Left ventricle myocardium inferior (tissue), 1 donor: ENCODE measurements at places on chromosomes 13 and 19. TPM values are rescaled to one million over a fixed set of nuclear protein-coding genes. Genes with fewer than 3 reads are reported as not detected.

- no peaks in the 10 kb centered on the region for H3K4me1 ChIP-seq
- H3K27ac ChIP-seq = no peak overlapping the region
- H3K27me3 ChIP-seq = peaks cover 32% of the 10 kb centered on the region
- DNase-seq = no peak
- no peaks in the 10 kb centered on the region for H3K36me3 ChIP-seq
Observed at GRCh38 chr19:11463391-11463790, 17.5 kb downstream of the ELAVL3 start.

The GNA15 gene
- total RNA-seq = 1.2 TPM

DNA sequence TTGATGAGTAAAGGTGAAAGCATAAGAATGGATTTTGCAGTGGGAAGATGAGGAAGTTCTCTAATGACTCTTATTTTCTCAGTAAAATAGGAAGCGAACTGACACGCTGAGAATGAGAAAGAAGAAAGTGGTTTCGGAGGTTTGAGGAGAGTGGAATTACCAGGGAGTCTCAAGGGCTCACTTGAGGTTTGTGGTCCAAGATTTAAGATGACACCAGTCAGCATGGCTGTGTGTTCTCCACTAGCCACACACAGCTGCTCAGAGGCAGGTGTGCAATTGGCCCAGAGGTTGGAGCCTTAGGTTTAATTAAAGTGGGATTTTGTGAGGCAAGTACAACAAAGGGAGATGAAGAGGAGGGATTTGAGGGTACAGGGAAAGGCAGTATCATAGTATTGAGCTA lies 99.6 kb upstream of the NBEA start:
- H3K27me3 ChIP-seq = no peaks in the 10 kb centered on the region
- H3K36me3 ChIP-seq = no peaks in the 10 kb centered on the region
- no peaks in the 10 kb centered on the region for H3K4me1 ChIP-seq
- no peak overlapping the region for H3K4me3 ChIP-seq

DNA sequence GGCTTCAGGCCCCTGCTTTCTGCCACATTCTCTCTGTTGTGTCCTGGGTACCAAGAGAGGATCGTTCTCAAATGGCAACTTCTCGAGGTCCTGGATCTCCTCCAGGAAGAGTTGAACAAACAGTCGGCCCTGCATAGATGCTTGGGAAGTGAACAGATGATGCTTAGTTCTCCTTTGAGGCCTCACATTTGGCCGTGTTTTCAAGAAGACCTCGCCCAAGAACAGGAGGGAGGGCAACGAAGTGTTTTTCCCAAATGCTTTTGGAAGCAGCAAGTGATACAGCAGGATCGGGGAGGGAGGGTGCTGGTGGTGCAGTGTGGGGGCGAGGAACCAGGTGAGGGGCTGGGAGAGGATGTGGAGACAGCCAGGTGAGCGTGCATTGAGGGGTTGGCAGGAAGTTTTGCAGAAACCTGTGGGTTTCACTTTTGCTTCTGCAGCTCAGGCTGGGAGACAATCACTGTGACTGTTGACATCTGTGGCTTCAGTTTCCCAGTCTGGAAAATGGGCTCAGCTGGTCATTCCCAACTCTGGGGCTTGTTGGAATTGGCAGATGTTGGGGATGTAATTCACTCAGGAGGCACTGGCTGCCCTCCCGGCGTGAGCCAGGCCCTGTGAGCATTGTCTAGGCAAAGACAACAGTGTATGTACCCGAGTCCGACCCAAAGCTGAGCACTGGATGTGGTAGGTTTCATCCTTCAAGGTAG lies 21.6 kb downstream of the MAST3 start:
- H3K27ac ChIP-seq = peak overlapping the region; percentile 77
- peak overlapping the region; percentile 87 for H3K4me3 ChIP-seq
- no peaks in the 10 kb centered on the region for H3K27me3 ChIP-seq
- peaks cover 27% of the 10 kb centered on the region for H3K4me1 ChIP-seq
- no peak for DNase-seq
- H3K36me3 ChIP-seq = peaks cover 4% of the 10 kb centered on the region

DNA sequence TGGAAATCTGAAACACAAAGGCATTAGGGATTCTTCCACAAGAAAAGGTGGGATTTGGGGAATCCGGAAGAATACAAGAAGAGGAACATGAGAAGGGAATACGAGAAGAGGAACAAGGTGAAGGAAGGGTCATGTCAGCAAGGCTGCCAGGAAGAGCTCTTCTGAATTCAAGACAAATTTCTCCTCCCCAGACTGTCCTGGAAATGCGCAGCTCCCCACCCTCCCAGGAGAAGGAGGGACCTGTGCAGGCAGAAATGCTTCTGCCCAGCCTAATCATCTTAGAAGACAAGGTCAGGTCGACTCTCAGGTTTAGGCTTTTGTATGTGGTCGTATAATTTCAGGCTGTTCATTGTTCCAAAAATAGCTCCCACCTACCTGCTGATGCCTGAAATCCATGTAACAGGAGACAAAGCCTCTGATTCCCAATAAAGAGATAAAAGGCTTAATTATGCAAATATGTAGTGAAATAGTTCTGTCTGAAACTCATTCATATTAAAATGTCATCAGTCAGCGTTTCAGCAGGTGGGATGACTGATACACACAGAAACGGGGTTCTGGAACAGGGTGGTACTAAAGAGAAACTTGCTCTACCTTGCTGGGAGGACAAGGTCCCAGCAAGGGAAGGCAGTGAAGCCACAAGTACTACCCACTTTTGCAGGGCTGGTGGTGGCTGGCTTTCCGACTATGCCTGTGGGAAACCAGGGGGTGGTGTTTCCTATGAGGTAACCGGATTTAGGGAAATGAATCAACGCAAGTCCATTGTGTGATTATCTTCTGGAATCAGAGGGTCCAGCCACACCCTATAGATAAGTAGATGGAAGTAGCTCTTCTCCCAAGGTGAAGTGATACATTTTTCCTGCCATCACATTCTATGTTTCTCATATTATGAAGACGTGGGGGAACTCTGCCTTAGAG lies 76.1 kb downstream of the KL start:
- H3K27ac ChIP-seq = peak overlapping the region; percentile 40
- DNase-seq = no peak
- no peak overlapping the region for H3K4me3 ChIP-seq

DNA sequence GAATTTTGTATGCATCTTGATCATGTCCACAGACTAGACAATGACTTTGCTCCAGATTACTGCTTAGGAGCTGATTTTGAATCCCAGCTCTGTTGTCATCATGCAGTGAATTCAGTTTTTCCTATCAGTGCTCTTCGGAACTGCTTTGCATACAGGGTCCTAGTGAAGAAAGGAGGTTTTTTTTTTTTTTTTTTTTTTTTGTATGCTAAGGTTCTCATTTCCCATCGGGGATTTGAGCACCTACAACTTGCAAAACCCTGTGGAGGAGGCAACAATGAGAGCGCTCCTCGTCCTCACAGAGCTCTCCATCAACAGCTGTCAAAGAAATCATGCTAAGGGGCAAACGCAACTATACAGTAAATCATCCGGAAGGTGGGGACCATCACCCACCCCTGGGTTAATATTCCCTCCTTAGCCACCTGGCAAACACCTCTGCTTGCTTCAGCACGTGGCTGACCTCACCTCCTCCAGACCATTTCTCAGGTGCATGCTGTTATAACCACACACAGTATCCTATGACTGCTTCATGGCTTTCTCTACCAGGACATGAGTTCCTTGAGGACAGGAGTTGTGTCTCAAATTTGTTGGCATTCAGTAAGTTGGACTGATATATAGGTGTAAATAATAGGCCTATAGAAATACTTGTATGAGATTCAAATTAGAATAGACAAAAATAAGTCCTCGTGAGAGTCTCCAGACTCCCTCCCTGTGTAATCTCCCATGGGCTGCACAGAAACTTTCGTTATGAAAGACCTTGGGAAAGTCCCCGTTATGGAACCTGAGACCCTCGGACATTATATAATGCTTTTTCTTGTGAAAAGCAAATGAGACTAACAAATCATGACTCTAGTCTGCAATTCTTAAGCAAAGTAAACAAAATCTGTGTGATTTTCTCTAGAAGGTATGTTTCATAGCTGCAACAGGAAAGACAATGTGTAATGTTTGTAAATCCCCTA lies 113.8 kb downstream of the KATNAL1 start:
- no peaks in the 10 kb centered on the region for H3K27me3 ChIP-seq
- H3K27ac ChIP-seq = no peak overlapping the region
- peaks cover 3% of the 10 kb centered on the region for H3K36me3 ChIP-seq
- no peaks in the 10 kb centered on the region for H3K4me1 ChIP-seq
- no peak for DNase-seq
- no peak overlapping the region for H3K4me3 ChIP-seq

The OR10H1 gene
- total RNA-seq = not detected

GRCh38 chr13:86992251-86992650 lies 678.9 kb upstream of the SLITRK5 start:
- no peak overlapping the region for H3K27ac ChIP-seq
- H3K4me3 ChIP-seq = no peak overlapping the region
- no peaks in the 10 kb centered on the region for H3K4me1 ChIP-seq
- no peak for DNase-seq
- H3K27me3 ChIP-seq = no peaks in the 10 kb centered on the region
- no peaks in the 10 kb centered on the region for H3K36me3 ChIP-seq

The ADPRHL1 gene
- 484 TPM for total RNA-seq

DNA sequence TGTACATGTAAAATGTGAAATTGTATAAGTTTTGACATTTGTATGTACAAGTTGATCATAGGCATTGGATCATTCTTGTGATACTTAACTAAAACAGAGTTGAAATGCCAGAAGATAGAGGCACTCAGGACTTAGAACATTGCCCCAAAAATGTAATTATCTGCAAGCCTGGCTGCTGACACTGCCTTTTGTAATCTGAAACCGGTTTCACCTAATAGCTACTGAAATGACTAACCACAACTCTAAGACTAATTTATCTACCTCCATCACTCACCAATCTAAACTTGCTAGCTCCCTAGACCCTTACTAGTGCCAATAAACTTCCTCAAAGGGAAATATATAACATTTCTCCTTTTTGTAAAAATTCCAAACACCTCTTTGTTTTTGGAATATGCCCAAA lies 2596.2 kb downstream of the PCDH9 start:
- DNase-seq = no peak
- H3K4me1 ChIP-seq = no peaks in the 10 kb centered on the region
- H3K27me3 ChIP-seq = no peaks in the 10 kb centered on the region
- no peak overlapping the region for H3K4me3 ChIP-seq
- no peaks in the 10 kb centered on the region for H3K36me3 ChIP-seq
- no peak overlapping the region for H3K27ac ChIP-seq

DNA sequence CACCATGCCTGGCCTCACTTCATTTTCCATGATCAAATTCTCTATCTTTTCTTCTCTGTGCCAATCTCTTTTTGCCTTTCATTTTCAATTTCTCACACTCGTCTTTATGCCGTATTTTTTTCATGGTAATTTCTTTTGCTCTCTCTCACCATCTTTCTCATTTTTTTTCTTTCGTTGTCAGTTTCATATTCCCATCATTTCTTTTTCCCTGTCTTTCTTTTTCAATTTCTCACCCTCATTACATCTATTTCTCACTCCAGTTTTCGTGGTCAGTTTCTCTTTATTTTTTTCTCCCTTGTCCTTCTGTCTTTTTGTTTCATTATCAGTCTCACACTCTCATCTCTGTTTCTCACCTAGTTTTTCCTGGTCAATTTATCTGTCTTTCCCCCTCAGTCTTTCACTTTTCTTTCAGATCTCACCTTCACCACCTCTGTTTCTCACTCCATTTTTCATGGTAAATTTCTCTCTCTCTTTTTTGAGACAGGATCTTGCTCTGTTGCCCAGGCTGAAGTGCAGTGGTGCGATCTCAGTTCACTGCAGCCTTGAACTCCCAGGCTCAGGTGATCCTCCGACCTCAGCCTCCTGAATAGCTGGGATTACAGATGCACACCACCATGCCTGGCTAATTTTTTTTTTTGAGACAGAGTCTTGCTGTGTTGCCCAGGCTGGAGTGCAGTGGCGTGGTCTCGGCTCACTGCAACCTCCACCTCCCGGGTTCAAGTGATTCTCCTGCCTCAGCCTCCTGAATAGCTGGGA lies 14.1 kb downstream of the SSC5D start:
- H3K27me3 ChIP-seq = no peaks in the 10 kb centered on the region
- DNase-seq = no peak
- H3K4me3 ChIP-seq = no peak overlapping the region
- peaks cover 14% of the 10 kb centered on the region for H3K4me1 ChIP-seq
- no peak overlapping the region for H3K27ac ChIP-seq

GRCh38 chr13:31987535-31988170 lies 43.9 kb upstream of the FRY start:
- no peaks in the 10 kb centered on the region for H3K27me3 ChIP-seq
- peaks cover 23% of the 10 kb centered on the region for H3K4me1 ChIP-seq
- no peak overlapping the region for H3K4me3 ChIP-seq
- no peak overlapping the region for H3K27ac ChIP-seq
